Esophagus muscularis mucosa (tissue), 4 donors: ENCODE measurements at places on chromosomes 6 and 20. TPM values are rescaled to one million over a fixed set of nuclear protein-coding genes. Genes with fewer than 3 reads are reported as not detected.

Gene NRSN1
- total RNA-seq = 0.83 TPM

Gene CDKAL1
- 10.8 TPM for total RNA-seq

Gene PTK7
- total RNA-seq = 8.1 TPM

Gene DSP
- total RNA-seq = 6.5 TPM

Gene SEMG1
- total RNA-seq = not detected

Gene HAO1
- not detected for total RNA-seq

Gene NPBWR2
- not detected for total RNA-seq

Gene OTOR
- total RNA-seq = not detected

Gene C6orf58
- total RNA-seq = not detected

Gene THBS2
- total RNA-seq = 25.7 TPM

Gene HDDC2
- total RNA-seq = 47.7 TPM

Gene ZNF322
- total RNA-seq = 19.1 TPM

Gene LAMP5
- total RNA-seq = 0.17 TPM
